ENCODE measurements at places on chromosomes 4 and X.

DNA sequence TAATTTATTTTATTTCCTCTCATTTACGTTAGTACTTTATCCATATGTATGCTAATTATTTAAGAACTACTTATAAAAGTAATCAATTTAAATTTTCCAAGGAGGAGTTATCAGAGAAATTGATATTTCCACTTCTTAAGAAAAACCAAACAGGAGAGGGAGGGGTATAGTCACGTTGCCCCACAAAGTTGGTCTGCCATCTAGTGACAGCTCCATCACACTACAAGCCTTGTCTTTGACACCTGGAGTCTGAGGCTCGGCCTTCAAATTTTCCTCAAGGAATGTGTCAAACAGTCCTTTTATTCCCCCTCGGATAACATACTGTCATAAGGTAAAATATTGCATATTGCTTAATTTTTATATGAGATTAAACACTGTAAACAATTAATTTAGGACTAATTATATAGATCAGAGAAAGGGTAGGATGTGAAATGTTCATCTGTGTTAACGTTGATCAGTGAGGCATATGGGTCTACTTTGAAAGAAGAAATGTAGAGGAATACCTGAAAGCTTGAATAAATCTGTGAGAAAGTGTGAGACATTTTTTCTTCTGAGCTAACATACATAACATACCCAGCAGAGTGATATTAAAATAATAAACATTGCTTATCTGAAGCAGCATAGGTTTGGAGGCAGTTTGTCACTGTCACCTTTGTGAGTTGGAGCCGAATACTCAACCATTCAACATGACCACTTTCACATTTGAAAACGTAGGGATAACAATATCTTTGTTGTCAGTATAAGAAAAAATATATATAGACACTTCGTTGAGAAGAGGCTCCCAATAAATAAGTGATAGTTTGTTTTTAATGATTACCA lies 114.4 kb downstream of the GLRA3 start:
- DNase-seq: peak; percentile 47

GRCh38 chr4:185339941-185340340 lies 55.8 kb downstream of the LRP2BP start:
- DNase-seq: no peak

- peak; percentile 92 for DNase-seq
These were observed 24.4 kb downstream of the ENOX2 start for GRCh38 chrX:130878350-130879341.

GRCh38 chrX:130173190-130173895 lies 1.6 kb downstream of the RAB33A start:
- DNase-seq: peak; percentile 79

DNA sequence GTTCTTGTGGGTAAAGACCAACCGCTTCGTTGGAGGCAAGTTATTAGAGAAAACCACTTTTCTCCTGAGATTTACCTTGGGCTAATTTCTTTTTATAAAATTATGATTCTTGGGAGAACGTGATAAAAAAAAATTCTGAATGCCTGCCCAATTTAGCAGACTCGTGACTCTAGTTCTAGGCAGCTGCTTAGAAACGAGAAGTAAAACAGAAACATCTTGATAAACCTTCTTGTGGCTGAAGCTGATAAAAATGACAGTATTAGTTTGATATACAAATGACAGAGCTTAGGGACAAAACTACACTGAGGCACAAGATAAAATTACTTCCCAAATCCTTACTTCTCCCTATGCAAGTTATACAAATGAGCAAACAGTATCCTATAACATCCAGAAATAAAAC lies 458.9 kb upstream of the TEX13C start:
- DNase-seq: no peak
